ENCODE measurements at places on chromosomes 12 and 14.

DNA sequence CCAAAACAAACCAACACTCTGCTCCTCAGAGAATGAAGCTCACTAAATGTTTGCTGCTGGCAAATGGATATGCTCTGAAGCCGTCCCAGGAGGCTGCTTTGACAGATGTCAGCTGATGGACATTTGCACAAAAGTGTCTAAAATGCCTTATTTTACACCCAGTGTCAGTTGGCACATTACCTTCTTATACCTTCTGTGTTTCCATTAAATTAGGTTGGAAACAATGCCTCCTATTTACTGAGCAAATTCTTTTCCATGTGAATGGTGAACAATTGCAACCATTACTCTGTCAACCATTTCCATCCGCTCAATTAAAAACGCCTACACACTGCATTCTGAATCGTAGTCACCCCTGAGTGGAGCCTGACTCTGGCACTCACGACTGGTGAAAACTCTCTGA, 1679.9 kb upstream of the FLRT2 start:
- DNase-seq, result no peak

DNA sequence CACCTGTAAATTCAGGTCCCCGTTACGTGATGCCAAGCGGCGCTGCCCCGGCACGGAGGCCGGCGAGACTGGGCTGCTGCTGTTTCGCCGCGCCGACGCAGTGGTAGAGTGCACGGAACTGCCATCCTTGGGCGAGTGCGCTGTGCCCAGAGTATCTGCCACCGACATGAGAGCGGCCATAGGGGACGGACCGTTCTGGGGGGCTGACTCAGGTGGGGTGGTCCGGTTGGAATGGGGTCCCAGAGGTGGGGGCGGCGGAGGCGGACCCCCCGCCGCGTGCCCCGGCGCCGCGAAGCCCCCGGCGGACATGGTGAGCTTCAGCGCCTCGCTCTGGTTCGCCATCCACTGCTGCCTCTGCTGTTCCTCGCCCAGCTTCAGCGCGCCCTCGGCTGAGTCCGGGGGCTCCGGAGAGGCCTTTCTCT, 2.8 kb downstream of the IRF2BPL start:
- DNase-seq, result no peak

DNA sequence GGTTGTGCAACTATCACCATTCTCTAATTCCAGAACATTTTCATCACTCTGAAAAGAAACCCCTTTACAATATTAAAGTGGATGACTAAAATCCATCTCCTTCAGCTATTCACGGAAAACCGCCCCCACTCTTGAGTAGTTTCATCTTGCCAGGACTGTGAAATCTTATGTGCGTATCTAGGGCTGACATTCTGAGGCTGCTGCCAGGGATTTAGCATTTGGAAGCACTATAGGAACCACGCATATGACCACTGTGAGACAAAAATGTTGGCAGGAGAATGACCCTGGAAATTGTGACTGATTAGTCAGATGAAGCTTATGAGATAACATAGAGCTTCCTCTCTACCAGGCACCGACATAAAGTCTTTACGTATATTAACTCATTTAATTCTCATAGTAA, 305.2 kb upstream of the PDE3A start:
- DNase-seq, result no peak

- no peak for DNase-seq
Measured at GRCh38 chr14:20331053-20331613, 1.9 kb downstream of the CCNB1IP1 start.

- no peak for DNase-seq
Measured at GRCh38 chr12:89927226-89927698, 218.6 kb upstream of the ATP2B1 start.

GRCh38 chr14:33377596-33378390, 439.1 kb downstream of the NPAS3 start:
- DNase-seq, result no peak

DNA sequence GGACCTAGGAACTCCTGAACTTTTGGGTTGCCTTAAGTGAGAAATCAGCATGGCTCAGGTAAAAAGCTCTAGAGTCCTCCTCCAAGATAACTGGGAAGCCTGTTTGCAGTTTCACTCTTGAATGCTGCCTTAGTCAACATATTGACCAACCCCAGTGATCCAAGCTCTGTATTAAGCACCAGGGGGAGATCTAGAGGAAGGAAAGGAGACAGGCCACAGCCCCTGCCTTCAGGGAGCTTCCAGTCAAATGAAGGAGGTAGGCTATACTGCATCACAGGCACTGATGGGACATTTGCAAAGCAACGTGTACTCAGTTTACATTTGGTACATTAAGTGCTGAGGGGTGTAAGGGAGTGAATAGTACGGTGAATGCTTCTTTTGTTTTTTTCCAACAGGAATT, 1.2 kb upstream of the CSAD start:
- DNase-seq, result no peak

GRCh38 chr14:94066089-94066676, 14.8 kb downstream of the DDX24 start:
- DNase-seq, result no peak

GRCh38 chr12:59087077-59087673, 166.9 kb upstream of the LRIG3 start:
- no peak for DNase-seq

DNA sequence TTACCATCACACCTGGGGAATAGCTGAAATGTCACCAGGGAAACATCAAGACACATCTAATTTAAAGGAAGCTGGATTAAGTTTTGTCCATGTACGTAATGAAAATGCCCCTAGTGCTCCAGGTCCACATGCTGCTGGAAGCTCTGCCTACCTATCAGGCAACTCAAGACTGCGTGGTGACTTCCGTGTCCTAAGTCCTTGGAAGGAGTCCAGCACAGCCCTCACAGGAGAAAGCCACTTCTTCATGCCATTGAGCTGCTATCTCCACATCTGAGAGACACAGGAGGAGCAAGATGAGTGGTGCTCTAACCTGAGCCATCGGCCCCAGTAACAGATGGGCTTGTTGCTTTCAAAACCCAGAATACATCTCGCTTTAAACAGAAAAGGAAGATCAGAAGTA, 316.4 kb downstream of the DPF3 start:
- DNase-seq, result no peak

DNA sequence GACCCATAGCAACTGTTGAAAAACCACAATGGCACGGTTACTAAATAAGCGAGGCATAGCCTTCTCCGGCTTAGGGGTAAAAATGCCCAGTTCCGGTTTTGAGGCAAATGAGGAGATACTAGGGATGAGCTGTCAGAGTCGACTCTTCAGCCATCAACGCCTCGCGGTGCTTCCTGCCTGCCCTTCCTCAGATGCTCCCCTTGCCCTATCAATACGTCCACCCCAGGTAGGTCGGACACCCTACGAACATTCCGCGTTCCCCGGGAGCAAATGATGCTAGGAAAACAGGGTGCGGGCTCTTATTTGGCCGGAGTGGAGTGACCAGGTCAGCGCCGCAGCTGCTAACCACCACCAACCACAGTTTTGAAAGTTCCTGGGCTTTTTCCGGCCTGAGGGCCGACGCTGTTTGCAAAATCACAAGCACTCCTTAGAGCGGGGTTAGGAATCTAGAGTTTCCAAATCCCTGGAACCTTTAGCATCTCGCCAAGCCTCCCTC, 1.2 kb downstream of the SRSF9 start:
- peak; percentile 23 for DNase-seq

DNA sequence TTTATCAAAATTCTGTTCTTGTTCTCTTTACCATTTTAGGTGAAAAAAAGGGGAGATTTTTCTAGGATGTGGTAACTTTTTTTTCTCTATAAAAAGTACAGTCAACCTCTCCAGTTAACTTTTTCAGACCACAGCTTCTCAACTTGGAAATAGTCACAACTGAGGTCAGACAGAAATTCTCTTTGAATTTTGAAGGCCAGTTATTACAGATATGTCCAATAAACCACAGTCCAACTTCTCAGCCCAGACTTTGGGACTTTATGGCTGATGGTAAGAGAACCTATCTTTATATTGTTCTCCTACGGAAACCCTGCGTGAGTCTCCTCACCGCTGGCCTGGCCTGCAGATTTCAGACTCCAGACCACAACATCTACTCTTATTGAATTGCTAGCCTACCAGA, 176.7 kb downstream of the DACT1 start:
- no peak for DNase-seq

DNA sequence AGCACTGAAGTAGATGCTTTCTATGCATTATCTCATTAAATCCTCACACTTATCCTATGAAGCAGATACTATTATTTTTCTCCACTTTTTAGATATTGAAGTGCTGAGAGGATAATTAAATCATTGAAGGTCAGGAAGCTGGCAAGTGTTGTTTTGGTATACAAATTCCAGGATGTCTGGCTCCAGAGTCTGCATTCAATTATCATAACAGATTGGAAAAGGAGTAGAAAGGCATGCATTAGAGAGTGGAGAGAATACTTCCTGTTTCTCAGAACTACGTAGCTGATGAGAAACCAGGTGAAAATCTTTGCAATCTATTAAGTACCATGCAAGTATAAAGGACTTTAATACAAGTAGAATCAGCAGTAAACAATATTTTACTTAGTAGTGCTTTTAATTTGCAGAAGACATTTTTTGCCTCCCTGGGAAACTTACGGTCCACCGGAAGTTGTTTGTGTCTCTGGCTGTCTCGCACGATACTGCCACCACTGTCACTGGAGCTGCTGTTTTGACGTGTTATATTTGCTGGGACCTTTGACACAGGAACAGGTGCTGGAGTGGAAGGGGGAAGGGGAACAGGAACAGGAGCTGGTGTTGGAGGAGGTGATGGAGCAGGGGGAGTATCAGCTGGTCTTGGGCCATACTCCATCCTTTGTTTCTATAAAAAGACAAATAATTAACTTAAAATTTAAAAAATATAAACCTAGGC, 158.0 kb downstream of the EPS8 start:
- no peak for DNase-seq

- no peak for DNase-seq
Measured at GRCh38 chr14:101918065-101918989, 46.0 kb upstream of the DYNC1H1 start.

DNA sequence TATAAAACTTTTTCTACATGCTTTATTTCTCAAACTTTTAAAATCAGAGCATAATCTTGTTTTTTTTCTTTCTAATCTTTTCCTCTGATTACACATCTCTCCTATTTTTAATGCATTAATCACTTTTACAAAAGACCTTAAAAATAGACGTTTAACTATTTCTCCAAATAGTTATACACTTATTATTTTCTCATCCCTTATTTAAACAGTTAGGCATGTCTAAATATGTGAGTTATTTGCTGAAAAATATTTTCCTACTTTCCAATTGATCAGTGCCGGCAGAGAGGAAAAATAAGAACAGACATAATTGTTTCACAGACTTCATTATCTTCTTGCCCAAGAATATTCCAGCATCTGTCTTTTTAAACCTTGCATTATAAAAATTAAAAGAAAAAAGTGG, 28.7 kb upstream of the RHOJ start:
- no peak for DNase-seq

GRCh38 chr14:54446161-54446693, 5.1 kb upstream of the CNIH1 start:
- DNase-seq, result no peak

- DNase-seq, result peak; percentile 31
Measured at GRCh38 chr14:73785336-73785833, 66.2 kb upstream of the PTGR2 start.

DNA sequence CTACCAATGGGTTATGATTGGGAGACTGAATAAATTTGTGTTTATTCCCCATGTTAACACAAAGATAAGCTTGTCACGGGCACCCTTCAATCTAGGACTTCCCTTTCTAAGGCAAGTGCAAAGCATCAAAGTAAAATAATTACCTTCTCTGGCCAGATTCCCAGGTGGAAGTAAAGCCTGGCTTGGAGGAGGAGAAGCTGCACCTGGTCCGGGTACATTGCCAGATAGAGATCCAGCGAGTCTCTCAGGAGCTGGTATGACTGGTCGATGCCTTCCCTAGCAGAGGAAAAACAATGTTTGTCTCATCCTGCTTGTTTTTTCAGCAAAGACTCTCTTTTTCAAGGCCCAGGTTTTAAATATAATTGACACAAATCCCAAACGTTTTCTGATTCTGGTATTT, 24.9 kb downstream of the FBXO21 start:
- no peak for DNase-seq

- no peak for DNase-seq
Measured at GRCh38 chr12:38385486-38385885, 68.9 kb downstream of the ALG10B start.

GRCh38 chr14:52780893-52781292, 10.5 kb downstream of the GNPNAT1 start:
- DNase-seq, result no peak

GRCh38 chr14:95322651-95323050, 2.9 kb upstream of the CLMN start:
- no peak for DNase-seq

- no peak for DNase-seq
Measured at GRCh38 chr12:89756585-89757398, 48.2 kb upstream of the ATP2B1 start.

- DNase-seq, result no peak
Measured at GRCh38 chr12:271161-271560, 8.5 kb upstream of the SLC6A13 start.

GRCh38 chr14:33836900-33837577, 113.8 kb downstream of the EGLN3 start:
- no peak for DNase-seq

DNA sequence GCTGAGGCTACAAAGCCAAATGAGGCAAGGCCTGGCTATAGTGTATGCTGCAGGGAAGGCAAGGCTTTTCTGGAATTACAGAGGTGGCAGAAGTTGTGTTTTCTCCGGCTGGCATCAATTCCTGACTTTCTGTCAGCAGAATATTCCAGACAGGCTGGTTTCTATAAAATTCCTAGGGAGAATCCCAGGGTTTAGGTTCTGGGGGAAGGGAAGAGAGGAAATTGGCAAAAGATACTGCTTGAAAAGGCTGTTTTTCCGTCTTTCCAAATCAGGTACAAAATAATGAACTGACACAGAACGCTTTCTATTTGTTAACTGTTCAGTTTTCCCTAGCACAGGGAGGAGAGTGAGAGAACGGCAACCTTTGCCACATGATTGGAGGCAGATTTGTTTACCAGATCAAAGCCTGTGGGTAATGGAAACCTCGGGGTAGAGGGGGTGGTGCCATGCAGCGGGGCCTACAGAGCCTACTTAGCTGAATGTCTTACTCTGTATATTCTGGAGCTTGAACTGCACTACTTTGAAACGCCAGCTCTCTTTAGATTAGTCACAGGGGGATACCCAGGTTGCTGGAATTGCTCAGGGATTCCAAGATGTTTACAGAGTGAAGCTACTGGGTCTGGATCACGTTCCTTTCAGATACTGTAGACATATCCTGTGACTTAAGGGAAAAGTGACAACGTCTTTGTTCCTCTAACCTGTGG, 65.8 kb upstream of the DACT1 start:
- DNase-seq, result peak; percentile 40

DNA sequence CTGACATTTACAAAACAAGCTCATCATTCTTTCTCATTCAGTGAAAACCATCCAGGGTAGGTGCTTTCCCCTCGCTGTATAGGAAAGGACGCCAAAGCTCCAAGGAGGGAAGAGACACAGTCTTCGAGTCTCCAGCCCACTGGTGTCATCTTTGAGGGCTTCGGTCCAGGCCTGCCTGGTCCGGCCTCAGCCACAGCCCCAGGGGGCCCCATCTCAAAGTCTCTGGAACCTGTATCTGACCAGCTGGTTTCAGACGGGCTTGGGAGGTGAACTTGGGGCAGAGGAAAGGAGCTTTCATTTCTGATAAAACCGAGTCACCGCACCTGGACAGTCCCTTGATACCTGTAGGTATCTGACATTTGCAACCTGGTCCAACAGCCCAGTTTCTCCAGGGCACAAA, 229.5 kb upstream of the RTL1 start:
- no peak for DNase-seq

Measured in stimulated activated CD4-positive, alpha-beta T cell treated with anti-CD3 and anti-CD28 coated beads, Interleukin-2, amount 100 ng/mL, for 24 hours (primary cell).